Astrocyte of the hippocampus (primary cell): ENCODE measurements at places on chromosomes 12 and 14.

DNA sequence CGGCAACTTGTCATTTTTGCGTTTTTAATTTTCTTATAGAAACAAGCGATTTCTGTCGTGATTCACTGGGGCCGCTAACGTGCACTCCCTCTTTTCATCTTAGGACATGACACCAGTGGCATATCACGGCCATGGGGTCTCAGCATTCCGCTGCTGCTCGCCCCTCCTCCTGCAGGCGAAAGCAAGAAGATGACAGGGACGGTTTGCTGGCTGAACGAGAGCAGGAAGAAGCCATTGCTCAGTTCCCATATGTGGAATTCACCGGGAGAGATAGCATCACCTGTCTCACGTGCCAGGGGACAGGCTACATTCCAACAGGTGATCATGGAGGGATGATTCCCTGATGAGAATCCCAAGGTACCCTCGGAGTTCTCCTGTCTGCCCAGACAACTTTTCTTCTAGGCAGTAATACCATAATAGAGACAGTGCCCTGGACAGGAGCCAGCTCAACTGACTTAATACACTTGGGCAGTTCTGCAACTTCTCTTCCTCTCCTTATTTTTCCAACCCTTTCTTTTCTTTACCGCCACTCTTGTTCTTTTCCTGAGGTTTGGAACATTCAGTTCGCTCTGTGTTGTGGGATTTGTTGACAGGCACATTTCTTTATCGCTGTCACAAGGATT lies 821 bp downstream of the TMEM106C start:
- DNase-seq = no peak

- DNase-seq = no peak
Measured at GRCh38 chr12:78101113-78101876, 270.6 kb downstream of the NAV3 start.

GRCh38 chr12:109288571-109288970 lies 20.5 kb downstream of the FOXN4 start:
- DNase-seq = no peak

GRCh38 chr12:30754383-30754749 lies 385 bp downstream of the CAPRIN2 start:
- no peak for DNase-seq

DNA sequence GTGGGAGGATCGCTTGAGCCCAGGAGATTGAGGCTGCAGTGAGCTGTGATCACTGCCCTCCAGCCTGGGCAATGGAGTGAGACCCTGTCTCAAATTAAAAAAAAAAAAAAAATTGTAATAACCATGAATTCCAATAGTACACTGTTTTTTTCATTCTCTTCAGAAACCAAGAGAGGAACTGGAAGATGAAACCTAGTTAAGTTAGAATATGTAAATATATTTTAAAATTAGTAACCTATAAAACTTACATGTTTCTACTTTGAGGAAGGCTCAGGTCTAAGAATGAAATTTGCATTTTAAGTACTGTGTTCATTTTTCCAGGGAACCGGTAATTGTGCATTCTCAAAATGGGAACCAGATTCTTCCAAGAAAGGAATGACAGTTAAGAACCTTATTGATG lies 18.8 kb downstream of the KNTC1 start:
- DNase-seq = no peak

DNA sequence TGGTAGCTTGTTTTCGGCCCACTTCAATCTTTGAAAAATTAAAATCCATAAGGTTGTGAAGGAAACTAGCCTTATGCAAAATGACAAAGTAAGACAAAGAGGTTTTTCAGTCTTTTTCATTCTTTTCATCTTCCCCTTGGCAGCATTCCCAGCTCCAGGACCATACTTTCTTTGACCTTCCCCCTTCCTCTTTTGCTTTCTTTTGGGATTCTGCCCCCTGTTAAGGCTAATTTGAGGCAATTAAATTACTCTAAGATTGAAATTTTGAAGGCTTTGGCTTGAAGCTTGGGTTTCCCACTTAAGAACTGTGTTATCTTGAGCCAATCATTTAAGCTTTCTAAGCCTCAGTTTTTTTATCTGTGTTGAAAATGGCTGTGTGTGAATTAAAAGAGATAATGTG lies 124.9 kb downstream of the DACT1 start:
- no peak for DNase-seq

DNA sequence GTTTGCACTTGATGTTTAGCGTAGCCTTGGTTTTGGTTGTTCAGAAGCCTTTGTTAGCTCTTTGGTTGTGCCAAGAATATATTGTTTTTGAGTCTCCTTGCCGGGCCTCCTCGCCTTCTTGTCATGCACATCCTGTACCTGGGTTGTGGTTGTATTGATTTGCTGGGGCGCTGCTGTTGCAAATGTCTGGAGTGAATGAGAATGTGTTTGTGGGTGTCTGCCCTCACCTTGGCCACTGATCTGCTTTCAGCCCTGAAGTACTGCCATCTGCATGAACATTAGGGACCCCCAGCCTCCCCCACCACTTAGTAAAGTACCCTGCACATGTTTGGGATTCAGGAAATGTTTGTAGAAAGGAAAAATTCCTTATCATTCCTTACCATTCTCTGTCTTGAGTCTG lies 16.5 kb downstream of the PRKCH start:
- DNase-seq = no peak
